ENCODE measurements at places on chromosomes 1 and 21.

GRCh38 chr1:62436466-62437272 lies at the start of gene USP1:
USP1 (plus strand) TSS chr1:62437049; CDS start chr1:62439868, 2,819 bp downstream.
- DNase-seq, result peak; percentile 100

DNA sequence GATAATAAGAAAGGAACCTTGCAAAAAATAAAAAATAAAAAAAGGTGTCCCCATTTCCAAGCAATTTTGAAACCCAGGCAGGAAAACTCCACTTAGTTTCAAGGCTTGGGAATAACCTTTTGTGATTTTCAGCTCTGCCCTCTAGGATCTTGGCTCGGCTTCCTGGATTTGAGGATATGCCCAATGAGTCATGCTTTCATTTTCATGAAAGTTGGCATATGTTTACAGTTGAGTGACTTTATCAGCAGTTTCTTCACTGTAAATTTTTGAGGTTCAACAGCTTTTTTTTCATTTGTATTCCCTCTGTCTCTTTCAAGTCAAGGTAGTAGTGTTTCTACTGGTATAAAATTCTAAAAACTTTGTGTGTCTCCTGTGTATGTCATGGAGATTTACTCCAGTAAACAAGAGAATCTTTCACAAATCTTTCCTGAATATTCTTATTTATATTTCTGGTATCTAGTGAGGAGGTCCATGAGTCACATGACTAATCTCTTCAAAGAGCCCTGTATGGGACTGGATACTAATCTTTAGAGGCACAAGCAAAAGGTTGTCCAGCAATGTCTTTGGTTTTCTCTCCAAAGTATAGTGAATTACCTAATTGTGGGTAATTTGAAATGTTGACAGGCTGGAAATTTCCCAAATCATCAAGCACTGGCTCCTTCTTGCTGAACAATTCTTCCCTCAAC lies 335.3 kb downstream of the BRINP2 start:
- no peak for DNase-seq

GRCh38 chr21:16125274-16125673 lies 395.5 kb downstream of the USP25 start:
- peak; percentile 32 for DNase-seq

GRCh38 chr21:42964546-42965210 lies 9.7 kb upstream of the PKNOX1 start:
- no peak for DNase-seq

DNA sequence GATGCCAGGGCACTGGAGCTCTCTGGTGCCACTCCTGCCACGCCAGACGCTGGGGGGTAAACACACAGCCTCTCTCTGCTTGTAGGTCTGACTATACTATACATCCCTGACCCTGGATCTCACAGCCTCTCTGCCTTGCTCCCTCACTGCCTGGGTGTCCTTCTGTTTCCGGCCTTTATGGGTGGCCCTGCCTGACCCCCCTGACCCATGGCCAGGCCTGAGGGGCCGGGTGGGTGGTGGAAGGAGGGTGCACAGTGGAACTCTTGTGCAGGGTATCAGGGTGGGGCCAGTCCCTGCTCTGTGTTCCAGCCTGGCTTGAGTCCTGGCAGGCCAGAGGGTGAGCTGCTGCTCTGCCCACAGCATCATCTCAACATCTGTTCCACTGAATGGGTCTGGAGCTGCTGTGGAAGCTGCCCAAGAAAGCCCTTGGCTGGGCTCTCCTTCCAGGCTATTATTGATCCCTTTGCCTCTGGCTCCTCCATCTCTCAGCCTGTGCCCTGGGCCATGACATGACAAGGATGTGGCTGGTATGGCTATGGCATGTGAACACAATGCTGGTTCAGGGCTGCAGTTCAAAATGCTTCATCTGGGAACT lies 17.2 kb upstream of the SYNC start:
- DNase-seq, result no peak

DNA sequence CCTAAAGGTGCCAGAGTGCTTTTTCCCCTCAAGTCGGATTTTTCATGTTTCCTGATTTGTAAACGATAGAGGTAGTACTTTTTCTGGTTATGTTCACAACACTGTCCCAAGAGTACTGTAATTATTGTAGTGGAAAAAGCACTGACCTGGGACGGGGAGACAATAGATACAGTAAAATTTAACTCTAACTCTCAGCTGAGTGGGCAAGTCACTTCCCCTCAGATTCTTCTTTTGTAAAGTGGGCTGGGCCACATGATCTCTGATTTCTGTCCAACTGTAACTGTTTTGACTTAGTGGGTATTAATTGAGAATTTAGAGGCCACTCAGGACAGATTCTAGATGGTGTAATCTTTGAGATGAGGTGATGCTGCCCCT lies 19.1 kb downstream of the MARCKSL1 start:
- no peak for DNase-seq

GRCh38 chr1:85628791-85629531 lies 48.4 kb downstream of the CCN1 start:
- DNase-seq, result no peak

DNA sequence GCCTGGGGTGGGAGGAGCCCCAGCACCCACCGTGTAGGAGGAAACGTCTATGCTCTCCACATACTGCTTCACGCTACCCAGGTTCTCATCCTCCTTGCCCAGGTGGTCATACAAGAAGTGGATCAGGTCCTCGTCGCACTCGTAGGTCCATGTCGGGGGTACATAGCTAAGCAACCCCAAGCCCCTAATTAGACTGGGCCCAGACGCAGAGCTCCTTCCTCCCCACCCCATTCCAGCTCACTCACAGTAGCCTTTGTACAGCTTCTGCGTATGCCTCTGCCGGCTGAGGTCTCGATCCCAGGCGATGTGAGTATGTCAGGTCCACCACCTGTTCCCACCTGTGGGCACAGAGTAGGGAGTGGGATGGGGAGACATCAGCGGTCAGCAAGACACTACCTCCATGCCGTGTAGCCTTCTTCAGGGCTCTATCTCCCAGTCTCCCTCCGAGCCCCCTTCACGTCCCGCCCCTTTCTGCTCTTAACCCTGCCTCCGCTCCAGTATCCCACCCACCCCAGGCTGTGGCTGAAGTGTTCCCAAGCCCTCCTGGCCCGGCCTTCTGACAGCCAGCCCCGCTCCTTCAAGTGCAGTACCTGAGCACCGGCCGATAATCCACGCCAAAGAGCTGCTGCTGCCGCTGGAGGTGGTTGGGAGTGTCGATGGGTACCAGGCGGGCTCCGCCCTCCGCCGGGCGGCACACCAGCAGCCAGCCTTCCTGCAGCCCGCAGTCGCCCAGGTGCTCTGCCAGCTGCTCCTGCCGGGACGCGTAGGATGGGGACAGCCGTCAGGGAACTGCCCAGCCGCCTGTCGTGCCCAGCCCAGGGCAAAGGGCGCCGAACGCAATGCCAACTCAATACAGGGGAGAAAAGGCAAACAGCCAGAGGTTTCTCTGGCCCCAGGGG lies 919 bp downstream of the HECTD3 start:
- no peak for DNase-seq

DNA sequence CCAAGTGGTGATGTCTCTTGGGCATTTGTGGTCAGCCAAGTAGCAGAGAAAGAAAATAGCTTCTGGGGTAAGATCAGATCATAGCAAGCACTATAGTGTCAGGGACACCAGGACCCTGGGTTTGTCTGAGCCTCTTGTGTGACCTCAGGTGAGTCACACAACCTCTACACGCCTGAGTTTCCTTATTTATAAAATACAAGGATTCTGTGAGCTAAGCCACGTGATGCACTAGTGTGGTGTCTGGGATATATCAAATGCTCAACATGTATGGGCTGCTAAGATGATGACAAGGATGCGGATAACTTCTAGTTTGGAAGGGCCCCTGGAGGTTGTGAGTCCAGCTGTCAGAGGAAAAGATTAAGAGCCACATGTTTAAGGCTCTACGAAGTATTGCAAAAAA lies 24.5 kb upstream of the ZNF436 start:
- DNase-seq, result no peak

- DNase-seq, result peak; percentile 32
Observed at GRCh38 chr1:6351480-6352137, 42.0 kb downstream of the ACOT7 start.

GRCh38 chr21:43287111-43287760 lies 118.4 kb downstream of the CRYAA start:
- no peak for DNase-seq

DNA sequence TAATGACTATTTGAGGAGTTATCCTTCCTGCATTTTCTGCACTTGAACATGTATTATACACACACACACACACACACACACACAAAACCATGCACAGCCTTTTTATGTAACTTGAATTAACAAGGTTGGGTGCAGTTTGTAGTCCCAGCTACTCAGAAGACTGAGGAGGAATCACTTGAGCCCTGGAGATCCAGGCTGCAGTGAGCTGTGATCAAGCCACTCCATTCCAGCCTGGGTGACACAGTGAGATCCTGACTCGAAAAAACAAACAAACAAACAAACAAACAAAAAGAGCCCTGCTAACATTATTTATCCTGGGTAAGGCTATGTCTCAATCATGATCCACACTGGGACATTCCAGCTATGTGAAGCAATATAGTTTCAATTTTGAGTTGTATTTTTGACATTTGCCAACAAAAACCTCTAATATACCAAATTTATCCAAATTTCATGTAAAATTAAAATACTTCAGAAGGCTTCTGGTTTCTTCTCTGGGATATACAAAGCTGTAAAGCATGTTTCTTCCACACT lies 156.8 kb downstream of the NTPCR start:
- no peak for DNase-seq

- DNase-seq, result peak; percentile 30
Observed at GRCh38 chr1:111754984-111755330, 744 bp upstream of the DDX20 start.

GRCh38 chr1:207112616-207113296 lies 8.7 kb downstream of the C4BPA start:
- no peak for DNase-seq

- DNase-seq, result no peak
Observed at GRCh38 chr1:189675712-189676244, 801.9 kb downstream of the BRINP3 start.

DNA sequence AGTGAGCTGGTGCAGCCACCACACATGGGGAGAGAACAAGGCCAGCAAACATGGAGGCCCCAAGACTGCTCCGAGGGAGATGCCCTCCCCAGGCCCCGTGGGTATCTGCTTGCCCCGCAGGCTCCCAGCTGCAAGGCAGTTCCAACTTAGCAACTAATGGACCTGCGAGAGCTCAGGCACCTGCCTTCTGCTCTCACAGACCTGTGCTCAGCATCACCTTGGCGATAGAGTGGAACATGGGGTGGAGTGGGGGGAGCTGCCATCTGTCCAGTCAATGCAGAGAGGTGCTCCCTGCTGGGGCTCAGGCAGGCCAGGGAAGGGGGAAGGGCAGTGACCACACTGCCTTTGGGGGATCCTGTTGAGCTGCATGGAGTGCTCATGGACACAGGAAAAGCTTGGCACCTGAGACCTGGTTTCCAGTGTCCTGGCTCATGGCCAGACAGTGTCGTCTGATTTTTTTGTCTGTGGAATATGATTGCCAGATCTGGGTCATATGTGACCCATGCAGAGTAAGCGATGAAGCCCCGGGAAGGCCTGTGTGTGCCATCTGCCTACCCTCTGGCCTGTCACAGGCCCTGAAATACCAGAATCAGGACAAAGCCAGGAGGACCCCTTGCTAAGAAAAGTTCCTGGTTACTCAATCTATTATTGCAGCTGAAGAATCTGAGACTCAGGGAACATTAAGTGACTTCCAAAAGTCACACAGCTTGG lies 39.9 kb upstream of the TENT5C start:
- DNase-seq, result no peak

DNA sequence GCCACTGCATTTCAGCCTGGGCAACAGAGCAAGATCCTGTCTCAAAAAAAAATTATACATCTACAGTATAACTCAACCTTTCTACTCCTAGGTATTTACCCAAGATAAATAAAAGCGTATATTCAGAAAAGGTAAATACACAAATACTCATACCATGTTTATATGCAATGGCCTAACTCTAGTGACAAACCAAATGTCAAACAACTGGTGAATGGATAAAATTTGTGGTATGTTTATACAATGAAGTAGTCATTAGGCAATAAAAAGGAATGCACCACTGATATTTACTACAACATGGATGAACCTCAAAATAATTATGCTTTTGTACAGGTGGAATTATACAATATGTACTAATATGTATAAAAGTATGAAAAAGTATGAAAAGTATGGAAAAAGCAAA lies 174.2 kb upstream of the GORAB start:
- DNase-seq, result no peak

GRCh38 chr1:54314696-54315095 lies 91.5 kb downstream of the SSBP3 start:
- peak; percentile 83 for DNase-seq

DNA sequence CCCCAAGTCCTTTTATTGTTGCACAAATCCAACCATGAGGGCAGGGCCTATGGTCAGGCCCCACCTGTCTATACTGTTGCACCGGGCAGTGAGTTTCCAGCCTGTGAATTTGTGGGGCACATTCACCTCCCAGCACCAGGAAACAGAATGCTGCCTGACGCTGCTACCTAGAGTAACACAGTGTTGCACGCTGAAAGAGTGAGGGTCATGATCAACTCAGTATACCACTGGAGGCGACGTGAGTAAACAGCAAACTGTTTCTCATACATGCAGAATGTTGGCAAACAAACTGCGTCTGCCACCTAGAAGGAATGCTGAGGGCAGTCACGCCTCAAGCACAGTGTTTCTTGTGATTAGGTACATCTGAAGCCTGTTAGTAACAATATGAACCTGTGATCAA lies 13.4 kb upstream of the LRRC47 start:
- DNase-seq, result no peak

GRCh38 chr1:94803517-94804441 lies 16.4 kb upstream of the SLC44A3 start:
- no peak for DNase-seq

DNA sequence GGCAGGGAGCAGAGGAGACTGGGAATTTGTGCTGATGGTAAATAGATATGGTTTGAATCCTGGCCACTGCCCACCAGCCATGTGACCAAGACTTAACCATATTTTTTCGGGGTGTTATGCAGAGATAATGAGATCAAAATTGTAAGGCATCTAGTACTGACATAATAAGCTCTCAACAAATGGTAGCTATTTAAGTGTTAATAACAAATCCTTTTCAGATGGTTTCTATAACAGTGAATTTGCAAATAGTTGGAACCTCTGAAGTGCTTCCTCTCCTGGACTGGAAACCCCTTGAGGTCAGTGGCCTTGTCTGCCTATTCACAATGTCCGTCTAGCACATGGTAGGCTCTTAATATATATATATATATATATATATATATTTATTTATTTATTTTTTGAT lies 64.7 kb downstream of the MDM4 start:
- DNase-seq, result no peak

DNA sequence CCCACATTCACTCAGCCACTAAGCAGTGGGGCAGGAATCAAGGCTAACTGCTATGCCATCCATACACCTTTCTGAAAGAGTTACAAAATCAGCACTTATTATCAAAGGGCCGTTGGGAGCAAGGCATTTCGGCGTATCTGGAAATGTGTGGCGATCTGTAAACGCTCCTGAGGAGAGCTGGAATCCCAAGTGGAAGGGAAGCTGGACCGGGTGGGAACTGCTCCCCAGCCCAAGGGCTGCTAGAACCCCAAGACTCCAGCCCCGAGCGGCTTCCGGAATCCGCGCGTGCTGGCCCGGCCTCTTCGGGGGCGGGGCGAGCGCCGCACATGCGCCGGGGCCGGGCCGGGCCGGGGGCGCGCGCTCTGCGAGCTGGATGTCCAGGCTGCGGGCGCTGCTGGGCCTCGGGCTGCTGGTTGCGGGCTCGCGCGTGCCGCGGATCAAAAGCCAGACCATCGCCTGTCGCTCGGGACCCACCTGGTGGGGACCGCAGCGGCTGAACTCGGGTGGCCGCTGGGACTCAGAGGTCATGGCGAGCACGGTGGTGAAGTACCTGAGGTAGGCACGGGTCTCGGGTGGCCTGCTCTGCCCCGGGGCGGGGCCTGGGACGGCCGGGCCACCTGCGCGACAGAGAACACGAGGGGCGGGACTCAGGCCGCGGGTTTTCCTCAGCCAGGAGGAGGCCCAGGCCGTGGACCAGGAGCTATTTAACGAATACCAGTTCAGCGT lies at the start of gene NAXE:
Gene NAXE (plus strand): TSS at position 345 of the 726 bp plus-strand sequence. CDS start 29 bp downstream, at position 374.
- peak; percentile 30 for DNase-seq
